ENCODE measurements at places on chromosomes 7 and 10.
A peak's percentile ranks its signal among the peaks of the same experiment; 100 is the strongest.

DNA sequence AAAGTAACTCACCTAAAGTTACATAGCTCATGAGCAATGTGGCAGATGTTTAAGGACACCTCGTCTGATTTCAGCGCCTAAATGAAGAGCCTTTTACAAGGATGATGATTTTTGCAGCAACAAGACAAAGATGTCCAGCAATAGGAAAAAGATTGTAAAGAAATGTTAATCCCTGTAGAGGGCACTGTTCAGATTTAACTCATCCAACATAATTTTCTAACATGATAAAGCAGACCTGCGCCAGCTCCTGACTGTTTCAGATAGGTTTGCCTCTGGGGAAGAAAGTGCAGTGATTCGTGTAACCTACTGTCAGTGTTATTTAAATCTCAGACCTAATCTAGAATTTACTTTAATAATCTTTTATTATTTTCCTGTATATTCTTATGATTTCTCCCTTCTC is 595.2 kb downstream of the AUTS2 start:
- DNase-seq, result no peak

DNA sequence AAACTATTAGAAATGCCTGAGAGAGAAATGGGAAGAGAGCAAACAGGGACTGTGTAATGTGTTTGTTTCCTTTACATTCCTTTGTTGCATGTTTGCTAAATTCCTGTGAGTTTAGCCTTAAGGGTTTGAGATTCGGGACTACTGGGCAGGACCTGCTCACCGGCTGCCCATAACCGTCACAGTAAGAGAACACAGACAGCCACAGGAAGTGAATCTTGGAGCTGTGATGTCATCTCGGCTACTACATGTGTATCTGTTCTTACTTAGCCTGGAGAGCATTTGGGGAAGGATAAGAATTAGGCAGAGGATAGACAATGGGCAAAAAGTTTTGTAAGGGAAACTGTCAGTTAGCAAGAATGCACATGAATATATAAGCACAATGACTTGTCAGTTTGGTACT is 485.1 kb upstream of the KLF6 start:
- DNase-seq, result no peak

- no peak for DNase-seq
Measured at GRCh38 chr10:42972946-42973345, 103.9 kb upstream of the RET start.

DNA sequence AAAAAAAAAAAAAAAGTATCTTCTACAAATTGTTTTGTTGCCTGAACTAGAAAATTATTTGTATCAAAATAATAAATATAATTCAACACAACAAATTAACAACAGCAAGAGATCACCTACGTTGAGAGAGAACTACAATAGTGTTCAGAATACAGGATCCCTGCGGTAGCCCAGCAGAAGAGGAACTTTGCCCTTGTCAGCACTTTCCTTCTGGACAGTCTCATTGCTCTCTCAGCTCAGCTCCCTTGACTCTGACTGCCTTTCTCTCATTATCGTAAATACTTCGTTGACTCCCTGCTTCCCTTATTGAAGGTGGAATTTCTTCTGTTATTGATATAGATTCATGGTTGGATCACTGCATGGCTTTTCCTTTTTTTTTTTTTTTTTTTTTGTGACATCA is 469.5 kb upstream of the VSTM2A start:
- no peak for DNase-seq

DNA sequence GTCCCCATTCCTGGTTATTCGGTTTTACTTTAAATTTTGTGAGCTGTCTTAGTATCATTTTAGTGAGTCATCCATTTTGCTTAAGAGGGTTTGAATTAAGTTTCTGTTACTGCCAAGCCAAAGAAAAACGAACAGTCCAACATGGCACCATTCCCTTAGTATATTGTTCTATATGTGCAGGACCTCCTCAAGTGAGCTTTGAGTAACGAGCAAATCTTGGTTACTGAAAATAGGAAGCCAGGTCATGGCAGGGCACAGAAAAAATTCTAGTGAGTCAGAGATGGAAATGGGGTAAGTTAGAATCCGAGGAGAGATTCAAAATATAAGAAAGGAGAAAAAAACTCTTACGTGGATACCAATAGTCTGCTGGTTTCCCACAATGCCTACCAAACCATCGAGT is 292.9 kb downstream of the BAMBI start:
- no peak for DNase-seq

DNA sequence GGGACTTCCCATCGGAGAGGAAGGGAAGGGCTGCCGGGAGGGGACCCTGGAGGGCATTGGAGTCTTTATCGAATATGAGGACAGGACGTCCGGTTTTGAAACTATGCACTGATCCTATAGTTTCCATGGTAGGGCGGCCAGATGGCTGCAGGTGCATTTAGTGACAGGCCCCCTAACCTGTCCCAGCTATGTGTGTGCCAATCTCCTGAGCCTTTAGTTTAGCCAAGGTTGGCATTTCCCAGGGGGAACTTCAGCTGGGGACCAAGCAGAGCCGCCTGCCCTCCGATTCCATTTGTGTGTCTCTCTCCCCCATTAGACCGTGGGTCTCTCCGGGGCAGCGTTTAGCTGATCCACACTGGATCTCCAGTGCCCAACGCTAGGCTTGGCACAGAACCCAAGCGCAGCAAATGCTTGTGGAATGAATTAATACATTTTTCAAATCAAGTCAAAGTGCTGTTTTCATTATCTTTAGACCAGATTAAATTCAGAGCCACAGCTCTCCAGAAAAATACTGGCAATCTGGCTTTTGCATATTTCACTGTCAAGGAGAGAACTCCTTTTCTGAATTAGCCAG is 19.9 kb downstream of the TMEM270 start:
- no peak for DNase-seq

DNA sequence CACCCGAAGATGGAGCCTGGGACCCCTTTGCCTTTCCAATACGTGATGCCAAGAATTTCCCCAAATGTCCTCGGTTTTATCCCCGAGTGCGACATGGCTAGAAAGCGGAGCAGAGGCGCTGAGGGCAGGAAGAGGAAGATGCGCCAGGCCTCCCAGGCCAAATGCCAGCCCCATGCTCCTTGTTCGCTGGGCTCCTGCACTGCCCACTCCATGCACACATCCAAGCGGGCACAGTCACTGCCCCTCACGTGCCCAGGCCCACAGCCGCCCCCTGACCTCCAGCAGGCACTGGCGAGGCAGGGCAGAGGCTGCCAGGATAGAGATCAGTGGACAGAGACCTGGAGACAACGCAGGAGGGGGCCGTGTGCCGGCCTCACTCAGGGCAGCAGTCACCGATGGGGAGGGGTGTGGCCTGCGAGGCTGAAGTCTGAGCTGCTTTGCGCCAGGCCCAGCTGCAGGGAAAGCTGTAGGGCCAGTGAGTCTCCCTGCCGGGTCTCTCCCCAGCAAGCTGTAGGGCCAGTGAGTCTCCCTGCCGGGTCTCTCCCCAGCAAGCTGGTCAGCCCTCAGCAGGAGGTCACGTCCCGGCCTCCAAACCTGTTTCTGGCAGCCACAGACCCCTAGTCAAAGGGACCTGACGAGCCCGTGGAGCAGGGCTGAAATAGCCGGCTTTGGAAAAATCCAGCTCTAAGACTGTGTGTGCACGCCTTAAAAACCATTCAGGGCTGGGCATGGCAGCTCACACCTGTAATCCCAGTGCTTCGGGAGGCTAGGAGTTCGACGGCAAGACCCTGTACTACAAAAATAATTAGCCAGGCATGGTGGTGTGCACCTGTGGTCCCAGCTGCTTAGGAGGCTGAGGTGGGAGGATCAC is 100.6 kb upstream of the DIP2C start:
- DNase-seq, result no peak

DNA sequence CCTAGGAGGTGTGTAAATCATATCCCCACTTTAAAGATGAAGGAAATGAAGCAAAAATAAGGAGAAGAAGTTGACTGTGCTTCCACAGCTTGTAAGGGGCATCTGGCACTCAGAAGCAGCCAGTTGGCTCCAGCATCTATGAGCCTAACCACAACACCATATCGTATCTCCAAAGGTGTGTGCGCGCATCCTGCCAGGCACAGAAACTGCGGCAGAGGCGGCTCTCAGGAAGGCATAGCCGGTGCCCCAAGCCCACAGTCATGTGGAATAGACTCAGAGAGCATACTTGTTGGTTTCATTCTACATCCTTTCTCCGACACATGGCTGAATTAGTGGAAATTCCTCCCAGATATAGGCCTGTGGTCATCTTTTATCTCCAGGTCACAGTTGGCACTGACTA is 423.9 kb downstream of the CALN1 start:
- DNase-seq, result no peak

- peak; percentile 67 for DNase-seq
Measured at GRCh38 chr7:135557455-135558336, at the start of gene NUP205. Gene NUP205, plus strand, starts transcription at chr7:135557917. Its CDS starts 28 bp downstream, at chr7:135557945.

GRCh38 chr10:10160821-10161312 is 856.8 kb upstream of the CELF2 start:
- DNase-seq, result no peak

- no peak for DNase-seq
Measured at GRCh38 chr10:11638055-11638698, 26.7 kb upstream of the USP6NL start.

- DNase-seq, result no peak
Measured at GRCh38 chr7:1922870-1923236, 252.8 kb downstream of the ELFN1 start.

DNA sequence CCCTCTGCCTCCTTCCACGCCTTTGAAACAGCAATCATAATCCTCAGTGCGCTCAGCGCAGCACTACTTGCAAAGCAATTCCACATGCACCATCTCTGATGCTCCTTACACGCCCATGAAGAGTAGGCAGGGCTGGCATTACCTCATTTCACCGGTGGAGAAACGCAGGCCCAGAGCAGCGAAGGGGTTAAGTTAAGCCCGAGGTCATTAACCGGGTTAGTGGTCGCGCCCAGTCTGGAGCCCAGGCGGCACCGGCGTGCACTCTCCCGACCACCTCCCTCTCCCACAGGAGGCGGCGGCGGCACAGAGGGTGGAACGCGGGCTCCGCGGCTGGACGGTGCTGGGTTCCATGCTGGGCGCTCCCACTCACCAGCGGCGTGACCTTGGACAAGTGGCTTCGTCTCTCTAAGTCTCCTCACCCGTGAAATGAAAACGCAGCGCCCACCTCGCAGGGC is 515 bp downstream of the FASTK start:
- DNase-seq, result no peak

DNA sequence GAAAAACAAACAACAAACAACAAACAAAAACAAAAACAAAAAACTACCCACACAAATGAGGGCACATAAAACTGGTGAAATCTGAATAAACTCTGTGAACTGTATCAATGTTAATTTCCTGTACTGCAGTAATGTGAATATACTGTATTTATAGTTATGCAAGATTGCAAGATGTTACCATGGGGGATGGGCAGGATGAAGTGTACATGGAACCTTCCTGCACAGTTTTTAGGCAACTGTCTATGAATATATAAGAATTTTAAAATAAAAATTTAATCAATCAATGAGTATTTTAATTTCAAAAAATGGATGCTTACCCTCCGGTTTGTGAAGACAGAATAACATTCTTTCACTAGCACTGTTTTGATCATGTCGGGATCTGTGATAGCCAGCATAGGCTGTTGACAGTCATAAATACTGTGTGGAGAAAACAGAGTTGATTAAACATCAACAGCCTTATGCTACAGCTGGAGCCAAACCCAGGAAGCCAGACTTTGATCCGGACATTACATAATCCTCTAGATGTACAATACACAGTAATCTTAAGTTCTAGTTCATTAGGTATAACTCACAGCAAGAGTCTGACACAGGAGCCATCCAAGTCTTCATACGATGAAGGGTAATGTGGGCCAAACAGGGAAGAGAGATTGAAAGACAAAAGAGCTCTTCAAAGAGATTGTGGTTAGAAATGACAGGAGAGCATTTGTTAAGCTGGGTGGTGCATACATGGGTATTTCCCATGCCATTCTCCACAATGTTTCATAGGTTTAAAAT is 14.8 kb downstream of the CYP3A7 start:
- DNase-seq, result no peak

DNA sequence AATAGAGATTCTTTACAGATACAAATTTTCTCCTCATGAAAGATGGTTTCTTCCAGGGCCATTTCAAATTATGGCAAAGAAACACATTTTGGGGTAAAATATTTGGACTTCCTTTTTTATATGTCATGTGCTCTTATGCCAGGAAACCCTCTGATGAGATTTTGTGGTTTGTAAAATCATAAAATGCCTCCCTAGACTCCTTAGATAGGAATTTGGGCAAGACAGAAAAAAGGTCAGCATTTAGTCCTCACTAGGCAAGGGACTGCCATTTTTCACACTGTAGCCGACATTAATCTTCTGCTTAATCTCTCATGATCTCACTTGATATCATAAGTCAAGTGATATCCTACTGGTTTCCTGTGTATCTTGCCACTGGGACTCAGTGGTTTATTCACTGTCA is 286.4 kb downstream of the ARHGAP12 start:
- DNase-seq, result no peak

DNA sequence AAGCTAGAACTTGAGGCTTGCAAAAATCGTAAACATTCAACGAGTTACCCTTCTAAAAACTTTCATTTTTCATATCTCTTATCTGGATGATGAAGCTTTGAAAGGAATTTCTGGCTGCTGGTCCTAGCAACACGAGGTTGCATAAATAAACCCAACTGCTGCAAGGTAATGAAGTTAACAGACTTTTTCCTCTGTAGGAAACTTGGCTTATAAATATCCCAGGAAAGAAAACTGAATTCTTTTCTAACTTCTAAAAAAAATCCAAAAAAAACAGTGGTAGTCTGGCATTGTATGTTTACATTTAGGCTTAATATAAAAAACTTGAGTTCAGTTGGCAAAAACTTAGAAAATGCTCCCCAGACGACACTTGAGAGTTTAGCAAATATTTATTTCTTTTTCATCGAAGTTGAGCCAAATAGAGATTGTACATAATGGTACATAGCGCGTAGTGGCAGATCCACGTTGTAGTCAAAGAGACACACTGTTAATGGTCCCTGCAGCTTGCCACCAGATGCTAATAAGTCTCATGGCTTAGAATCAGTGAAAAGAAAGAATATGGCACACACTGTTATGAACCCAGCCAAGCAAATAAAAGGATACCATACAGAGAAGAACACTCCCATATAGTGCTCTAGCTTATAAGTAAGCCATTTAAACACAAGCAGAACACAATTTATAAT is 200.3 kb upstream of the PCLO start:
- DNase-seq, result no peak

GRCh38 chr10:132624847-132625471 is 87.4 kb downstream of the INPP5A start:
- DNase-seq, result no peak

GRCh38 chr7:101856473-101857357 is 39.3 kb downstream of the CUX1 start:
- DNase-seq, result no peak

- DNase-seq, result no peak
Measured at GRCh38 chr7:21944616-21945453, 864 bp downstream of the CDCA7L start.

DNA sequence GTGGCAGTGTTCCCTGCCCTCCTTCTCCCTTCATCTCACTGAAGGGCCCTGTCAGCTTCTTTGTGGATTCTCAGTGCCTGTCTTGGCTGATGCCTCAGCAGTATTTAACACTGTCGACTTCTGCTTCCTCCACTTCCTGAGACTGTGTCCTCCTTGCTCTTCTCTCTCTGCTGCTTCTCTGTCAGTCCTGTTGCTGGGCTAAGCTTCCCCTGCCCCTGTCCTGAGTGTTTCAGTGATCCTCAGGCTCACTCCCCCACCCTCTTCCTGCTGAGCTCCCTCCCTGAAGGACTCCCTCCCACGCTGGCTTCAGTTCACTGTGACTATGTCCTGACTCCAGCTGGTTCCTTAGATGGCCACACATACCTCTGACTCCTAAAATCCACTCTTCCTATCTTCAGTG is 64.9 kb downstream of the CREM start:
- DNase-seq, result no peak
